ENCODE measurements at places on chromosomes 7 and 10.

DNA sequence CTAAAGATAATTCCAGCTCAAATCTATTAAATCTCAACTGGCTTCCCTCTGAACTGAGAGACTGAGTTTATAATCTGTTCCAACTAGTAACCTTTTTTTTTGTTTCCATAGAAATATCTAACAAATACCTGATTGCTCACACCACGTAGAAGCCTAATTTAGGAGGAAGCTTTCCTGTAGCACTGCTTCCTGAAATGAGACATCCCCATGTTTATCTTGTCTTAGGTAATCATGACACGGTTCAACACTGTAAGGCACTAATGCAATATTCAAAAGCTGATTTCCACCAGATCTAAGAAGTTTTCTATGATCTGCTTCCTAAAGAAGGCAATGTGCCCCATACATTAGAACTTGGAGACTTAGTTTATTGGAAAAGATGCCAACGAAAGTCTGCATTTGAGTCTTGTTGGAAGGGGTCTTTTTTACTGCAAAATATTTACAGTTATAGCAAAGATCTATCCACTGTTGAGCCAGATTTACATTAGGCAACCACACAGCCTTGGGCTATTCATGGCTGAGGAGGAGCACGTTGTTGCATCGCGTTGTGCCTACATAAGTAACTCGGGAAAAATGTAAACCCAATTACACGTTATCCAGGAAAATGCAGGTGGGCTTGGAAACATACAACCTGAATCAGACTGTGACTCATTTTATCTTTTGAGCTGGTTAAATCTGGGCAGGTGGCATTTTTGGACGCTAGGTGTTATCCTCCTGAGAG, 66.3 kb downstream of the VIPR2 start:
- no peak for DNase-seq

GRCh38 chr7:101058355-101058754, 26.9 kb upstream of the TRIM56 start:
- DNase-seq = no peak

GRCh38 chr10:69875856-69876255, 74.2 kb downstream of the COL13A1 start:
- DNase-seq = no peak

- DNase-seq = no peak
Measured at GRCh38 chr7:158732494-158733219, 28.1 kb upstream of the NCAPG2 start.

DNA sequence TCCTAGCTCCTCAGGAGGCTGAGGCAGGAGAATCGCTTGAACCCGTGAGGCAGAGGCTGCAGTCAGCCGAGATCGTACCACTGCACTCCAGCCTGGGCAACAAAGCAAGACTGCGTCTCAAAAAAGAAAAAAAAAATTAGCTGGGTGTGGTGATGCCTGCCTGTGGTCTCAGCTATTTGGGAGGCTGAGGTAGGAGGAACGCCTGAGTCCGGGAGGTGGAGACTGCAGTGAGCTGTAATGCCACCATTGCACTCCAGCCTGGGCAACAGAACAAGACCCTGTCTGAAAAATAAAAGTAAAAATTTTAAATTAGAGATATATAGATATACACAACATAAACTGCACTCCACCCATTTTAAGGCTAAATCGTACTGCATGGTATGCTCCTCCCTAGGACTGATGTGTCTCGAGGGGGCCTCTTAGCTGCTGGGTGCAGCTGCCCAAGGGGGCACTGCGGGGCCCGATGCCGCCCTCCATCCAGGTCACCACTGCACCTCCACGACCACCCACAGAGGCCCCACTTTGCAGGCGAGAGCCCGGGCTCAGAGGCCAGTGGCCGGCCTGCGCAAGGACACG, 40.9 kb upstream of the FOXK1 start:
- DNase-seq = no peak

DNA sequence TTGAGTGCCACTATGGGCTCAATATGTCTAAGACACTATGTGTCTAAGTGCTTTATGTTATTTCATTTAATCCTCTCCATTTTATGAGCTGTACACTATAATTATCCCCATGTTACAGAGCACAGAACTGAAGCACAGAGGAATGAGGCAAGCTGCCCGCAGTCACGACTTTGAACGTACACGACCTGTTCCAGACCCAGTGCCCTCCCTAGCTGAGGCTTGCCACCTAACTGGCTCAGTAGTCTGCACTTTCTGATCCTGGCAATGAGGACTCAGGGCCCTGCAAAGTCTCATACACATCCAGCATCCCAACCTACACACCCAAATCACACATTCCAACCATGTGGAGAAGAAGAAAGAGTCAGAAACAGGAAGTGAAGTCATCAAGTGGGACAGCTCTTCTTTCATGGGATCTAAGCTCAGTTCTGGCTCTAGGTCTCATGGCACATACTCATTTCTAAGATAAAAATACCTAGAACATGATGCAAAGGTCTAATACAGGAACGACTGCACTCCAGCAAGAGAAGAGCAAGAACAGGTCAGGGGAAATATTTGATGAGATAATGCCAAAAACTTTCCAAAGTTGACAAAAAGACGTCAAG, 42.4 kb upstream of the DDC start:
- DNase-seq = no peak

- no peak for DNase-seq
Measured at GRCh38 chr10:7491949-7492659, 81.3 kb upstream of the SFMBT2 start.

DNA sequence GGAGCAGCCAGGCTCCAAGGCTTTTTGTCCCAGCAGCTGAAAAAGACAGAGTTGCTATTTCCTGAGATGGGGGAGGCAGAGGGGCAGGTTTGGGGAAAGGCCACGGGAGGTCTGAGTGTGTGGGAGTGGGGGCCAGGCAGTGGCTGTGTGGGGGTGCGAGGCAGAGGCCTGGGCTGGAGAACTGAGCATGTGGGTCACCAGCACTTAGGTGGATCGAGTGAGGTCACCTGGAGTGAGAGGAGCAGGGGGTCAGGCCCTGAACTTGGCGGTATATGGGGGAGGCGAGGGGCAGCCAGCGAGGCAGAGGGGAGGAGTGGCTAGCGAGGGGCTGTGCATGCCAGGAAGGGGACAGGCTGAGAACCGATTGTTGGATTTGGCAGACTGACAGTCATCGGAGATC, 28.4 kb downstream of the IQCE start:
- DNase-seq = no peak

DNA sequence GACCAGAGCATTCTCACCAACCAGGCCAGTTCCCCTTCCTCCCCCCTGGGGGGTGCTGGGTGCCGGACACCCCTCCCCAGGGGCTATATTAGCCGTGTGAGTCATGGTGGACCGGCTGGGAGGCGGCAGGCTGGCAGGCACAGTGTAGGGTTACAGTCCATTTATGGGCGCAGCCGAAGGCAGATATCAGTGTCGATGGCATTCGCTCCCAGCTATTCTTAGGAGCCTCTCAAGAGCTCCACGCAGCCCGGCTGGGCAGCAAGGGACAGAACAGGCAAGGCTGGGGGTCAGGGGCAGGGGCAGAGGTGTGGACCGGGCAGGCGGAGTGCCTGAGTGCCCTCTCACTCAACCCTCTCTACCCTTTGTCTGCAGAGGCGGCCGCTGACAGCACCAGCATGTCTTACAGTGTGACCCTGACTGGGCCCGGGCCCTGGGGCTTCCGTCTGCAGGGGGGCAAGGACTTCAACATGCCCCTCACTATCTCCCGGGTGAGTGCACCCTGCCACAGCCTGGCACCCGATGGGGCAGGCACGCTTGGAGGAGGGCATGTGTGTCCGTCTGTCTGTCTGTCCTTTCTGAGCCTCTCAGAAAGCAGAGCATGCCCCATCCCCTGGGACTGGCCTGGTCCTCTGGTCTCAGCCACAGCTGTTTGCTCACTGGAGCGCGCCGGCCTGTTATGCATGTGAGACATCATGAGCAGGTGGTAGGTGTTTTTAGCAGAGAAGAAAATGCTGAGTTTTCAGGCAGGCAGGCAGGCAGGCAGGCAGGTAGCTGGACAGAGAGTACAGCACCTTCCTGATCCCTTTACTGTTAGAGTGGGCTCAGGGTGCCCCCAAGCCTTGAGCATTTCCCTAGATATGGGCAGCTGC, at the start of gene LDB3:
TSS of gene LDB3 (plus strand) at position 215 of the 869 bp plus-strand sequence. CDS start at position 396, 181 bp downstream.
- DNase-seq = no peak

DNA sequence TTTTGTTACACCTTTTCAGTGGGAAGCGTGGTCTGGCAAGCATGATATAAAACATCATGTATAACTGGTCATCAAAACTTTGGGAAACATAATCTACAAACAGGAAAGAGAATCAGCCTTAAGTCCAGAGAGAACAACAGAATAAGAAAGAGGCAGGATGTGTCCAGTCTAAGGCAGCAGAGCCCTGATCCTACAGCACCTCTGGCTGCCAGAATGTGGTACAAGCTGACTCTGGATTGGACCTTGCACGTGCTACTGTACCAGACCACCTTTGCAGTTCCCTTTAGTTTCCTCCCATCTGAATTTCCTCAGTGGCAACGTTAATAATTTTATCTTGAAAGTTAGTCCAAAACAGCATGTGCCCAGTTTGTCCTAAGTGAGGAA, 824.6 kb upstream of the IGFBP3 start:
- no peak for DNase-seq

DNA sequence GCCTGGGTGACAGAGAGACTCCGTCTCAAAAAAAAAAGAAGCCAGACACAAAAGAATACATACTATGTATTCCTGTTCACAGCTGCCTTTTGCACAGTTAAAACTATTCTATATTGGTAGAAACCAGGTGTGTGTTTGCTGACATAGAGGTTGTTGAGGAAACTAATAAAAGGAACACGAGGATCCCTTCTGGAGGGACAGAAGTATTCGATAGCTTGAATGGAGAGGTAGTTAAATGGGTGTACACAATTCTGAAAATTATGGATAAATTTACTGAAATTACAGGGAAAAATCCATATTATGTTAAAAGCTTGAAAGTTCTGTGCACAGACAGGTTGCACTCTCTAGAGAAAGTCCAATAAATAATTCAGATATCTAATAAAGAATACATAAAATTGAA, 71.5 kb downstream of the CUBN start:
- no peak for DNase-seq

GRCh38 chr10:35770817-35771355, 128.8 kb upstream of the FZD8 start:
- DNase-seq = no peak

All from stimulated activated CD8-positive, alpha-beta memory T cell treated with anti-CD3 and anti-CD28 coated beads, Interleukin-7, amount 100 ng/mL, for 1 hour (primary cell).